Dorsolateral prefrontal cortex (tissue), 122 donors: ENCODE measurements at places on chromosomes 16 and 17. TPM values are rescaled to one million over a fixed set of nuclear protein-coding genes. Genes with fewer than 3 reads are reported as not detected.

CA7 gene
- 7.2 TPM for total RNA-seq

ALOX12B gene
- total RNA-seq: 5.4 TPM

PLEKHH3 gene
- total RNA-seq: 10.5 TPM

ENPP7 gene
- not detected for total RNA-seq

KRT33A gene
- not detected for total RNA-seq

NPW gene
- total RNA-seq: 1.7 TPM

BCAS3 gene
- 80.1 TPM for total RNA-seq

INTS2 gene
- 18.5 TPM for total RNA-seq

TRIM47 gene
- total RNA-seq: 29.2 TPM

HSF4 gene
- total RNA-seq: 102 TPM

BAIAP2 gene
- total RNA-seq: 203 TPM
